Suppressor macrophage (primary cell): ENCODE measurements at places on chromosomes 7 and 10.

DNA sequence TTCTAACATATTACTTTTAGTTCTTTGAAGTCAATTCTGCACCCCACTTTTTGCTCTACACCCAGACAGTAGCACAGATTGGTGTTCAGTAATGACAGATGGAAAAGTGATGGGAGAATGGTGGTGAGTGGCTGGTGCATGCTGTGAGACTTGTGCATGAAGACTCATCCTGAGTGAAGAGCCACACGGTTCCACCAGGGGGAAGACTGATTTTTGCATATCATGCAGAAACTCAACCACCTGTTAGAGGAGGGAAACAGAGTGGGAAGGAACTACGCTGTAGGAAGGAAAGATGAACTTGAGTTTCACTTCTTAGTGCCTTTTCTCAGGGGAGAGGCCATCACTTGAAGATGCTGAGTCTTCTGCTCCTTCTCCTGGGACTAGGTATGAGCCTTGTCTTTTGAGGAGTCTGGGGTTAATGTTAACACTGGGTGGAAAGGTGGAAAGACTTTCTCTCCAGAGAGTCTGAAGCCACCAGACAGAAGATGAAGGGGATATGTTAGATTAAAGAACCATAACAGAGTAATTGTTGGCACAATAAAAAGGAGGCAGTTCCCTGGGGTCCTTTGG, 9.3 kb upstream of the PRSS1 start:
- no peak for DNase-seq

- DNase-seq: no peak
Observed at GRCh38 chr10:26804418-26805393, 56.1 kb downstream of the ABI1 start.

DNA sequence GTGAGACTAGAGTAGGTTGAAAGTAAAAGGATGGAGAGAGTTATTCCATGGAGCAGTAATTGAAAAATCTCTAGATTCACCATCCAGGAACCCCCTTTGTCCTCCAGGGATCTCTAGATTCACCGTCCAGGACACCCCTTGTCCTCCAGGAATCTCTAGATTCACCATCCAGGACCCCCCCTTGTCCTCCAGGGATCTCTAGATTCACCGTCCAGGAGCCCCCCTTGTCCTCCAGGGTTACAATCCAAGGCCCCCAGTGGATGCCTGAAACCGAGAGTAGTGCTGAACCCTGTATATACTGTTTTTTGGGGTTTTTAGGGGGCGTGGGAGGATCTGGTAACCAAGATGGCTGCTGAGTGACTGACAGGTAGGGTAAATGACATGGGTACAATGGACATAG, 38.3 kb upstream of the PPP2R2D start:
- no peak for DNase-seq

- DNase-seq: peak; percentile 65
Observed at GRCh38 chr10:74924251-74924963, 98.0 kb downstream of the KAT6B start.

DNA sequence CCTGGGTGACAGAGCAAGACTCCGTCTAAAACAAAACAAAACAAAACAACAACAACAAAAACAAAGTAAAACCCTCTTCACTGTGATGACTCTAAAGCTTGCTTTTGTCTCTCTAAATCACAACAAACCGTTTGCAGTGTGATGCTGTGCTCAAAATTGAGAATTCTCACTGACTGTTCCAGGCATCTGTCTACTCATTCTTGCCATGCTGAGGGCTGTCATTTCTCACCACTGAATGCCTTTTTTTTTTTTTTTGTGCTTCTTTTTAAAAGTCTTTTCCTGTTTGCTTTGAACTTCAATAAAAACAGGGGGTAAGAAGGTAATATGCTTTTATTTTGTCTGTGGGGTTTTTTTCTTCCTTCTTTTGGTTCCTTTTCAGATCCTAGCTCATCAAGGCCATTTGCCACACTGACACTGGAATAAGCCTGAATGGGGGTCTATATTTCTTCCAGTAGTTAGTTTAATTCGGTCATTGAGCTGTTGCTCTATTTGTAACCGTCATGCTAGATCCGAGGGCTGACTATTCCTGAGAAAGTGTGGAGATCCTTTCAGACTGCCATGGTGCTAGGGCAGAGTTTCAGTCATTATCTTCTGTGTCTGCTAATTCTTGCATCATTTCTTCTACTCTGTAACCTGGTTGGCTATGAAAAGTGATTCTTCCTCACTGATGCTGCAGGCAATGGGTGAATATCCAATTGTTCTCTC, 10.6 kb downstream of the FAS start:
- DNase-seq: no peak

- no peak for DNase-seq
Observed at GRCh38 chr10:22244001-22244400, 26.2 kb upstream of the EBLN1 start.

GRCh38 chr10:50469288-50469687, 154.5 kb downstream of the SGMS1 start:
- no peak for DNase-seq

GRCh38 chr10:3779158-3779741, 5.8 kb downstream of the KLF6 start:
- no peak for DNase-seq

GRCh38 chr10:87671139-87671815, 11.6 kb downstream of the PAPSS2 start:
- DNase-seq: no peak

GRCh38 chr7:96219378-96220130, 102.3 kb downstream of the SLC25A13 start:
- peak; percentile 11 for DNase-seq

DNA sequence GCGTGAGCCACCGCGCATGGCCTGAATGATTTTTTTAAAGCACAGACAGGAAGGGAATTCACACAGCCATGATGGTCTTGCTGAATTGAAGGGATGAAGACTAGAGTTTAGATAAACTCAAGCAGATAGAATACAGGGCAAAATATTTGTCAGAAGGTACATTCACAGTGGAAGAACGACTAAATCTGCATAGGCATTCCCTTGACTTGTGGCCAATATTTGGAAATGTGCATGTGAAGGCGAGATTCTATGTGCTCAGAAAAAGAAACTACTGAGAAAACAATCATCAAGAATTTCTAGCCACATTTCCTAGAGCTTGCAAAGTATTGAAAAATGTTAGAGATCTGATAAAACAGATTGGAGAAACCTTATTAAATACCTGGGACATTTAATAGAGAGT, 1166.2 kb downstream of the DNAJB9 start:
- DNase-seq: no peak

DNA sequence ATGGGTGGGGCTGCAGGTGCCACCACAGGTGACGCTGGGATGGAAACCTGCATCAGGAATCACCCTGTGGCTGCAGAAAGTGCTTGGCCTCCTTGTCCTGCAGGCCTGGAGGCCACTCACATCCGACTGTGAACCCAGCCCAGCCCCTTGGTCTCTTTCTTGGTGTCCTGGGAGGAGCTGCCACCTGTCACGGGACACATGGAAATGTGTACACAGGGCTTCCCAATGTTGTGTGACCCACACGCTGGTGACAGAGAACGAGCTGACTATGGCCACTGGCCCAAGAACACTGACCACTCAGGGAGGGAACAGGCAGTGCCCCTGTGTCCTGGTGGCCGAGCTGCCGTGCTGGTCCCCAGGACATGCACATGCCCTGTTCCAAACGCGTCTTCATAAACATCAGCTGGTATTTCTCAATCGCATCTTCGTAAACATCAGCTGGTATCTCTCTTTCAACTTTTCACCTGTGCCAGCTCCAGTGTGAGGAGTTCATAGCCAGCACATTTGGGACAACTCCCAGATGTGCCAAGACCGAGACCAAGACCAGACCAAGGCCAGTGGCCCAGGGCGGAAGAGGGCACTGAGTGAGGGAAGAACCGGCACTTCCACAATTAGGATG, 57.9 kb upstream of the INPP5A start:
- no peak for DNase-seq

DNA sequence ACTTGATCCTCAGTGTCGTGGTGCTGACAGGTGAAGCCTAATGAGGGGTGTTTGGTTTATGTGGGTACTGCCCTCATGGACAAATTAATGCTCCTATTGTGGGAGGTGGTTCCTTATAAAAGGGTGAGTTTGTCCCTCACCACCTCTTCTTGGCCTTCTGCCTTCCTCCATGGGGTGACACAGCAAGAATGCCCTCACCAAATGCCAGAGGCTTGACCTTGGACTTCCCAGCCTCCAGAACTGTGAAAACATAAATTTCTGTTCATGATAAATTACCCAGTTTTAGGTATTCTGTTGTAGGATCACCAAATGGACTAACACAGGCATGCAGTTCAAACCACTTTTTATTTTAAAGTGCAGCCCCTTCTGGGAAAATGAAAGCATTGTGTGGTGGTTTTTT, 39.4 kb downstream of the BAMBI start:
- no peak for DNase-seq

DNA sequence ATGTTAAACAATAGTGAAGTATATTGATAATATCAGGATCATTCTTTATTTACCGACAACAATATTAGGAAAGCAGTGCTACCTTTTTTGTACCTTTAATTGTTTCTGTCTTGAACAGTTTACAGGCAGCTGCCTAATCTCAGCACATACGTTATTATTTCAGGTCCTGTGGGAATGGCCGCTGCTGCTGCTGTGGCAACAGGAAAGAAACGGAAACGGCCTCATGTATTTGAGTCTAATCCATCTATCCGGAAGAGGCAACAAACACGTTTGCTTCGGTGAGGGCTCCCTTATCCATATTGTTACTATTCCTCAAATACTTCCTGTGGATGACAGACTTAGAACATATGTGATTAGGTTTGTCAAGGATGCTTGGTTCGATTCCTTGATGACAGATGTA, 59.7 kb downstream of the NRF1 start:
- no peak for DNase-seq

GRCh38 chr7:78066599-78066998, 268.0 kb downstream of the PHTF2 start:
- DNase-seq: no peak

- no peak for DNase-seq
Observed at GRCh38 chr7:37284285-37284684, 164.4 kb downstream of the ELMO1 start.

GRCh38 chr7:1314021-1314907, 81.6 kb downstream of the UNCX start:
- DNase-seq: no peak

- DNase-seq: no peak
Observed at GRCh38 chr10:124348801-124349200, 69.9 kb downstream of the OAT start.

DNA sequence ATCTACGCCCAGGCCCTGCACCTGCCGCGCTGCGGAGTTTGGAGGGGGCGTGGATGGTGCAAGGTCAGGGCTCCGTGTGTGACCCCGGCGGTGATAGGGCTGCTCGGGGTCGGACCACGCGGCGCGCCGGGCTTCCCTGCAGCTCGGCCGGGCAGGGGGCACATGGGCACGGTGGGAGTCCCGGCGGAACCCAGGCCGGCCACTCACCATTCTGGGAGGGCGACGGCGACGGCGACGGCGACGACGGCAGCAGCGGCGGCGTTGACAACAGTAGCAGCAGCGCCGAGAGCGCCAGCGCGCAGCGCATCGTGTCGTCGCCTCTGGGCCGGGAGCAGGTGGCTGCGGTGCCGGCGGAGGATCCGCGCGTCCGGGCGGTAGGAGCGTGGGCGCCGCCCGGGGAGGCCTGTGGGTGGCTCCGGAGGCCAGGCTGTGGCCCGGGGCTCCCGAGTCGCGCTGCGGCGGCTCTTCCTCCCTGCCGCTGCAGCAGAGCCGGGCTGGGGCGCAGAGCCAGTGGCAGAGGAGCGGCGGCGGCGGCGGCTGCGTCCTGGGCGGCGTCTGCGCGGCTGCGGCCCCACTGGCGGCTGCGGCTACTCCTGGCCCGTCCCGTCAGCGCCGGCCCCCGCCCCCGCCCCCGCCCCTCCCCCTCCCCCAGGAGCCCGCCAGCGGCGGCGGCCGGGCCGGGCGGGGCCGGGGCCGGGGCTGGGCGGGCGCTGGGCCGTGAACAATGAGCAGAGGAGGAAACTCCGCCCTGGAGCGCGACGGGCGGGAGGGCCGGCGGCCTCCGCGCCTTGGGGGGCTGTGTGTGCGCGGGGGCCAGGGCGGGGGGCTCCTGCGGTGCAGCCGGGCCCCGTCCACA, at the start of gene PODXL:
Gene PODXL (minus strand): TSS at position 576 of the 856 bp plus-strand sequence. CDS start 269 bp downstream, at position 307.
- peak; percentile 67 for DNase-seq

- no peak for DNase-seq
Observed at GRCh38 chr10:52598936-52599335, 173.6 kb downstream of the MBL2 start.

GRCh38 chr10:97134983-97135382, 50.8 kb downstream of the SLIT1 start:
- DNase-seq: no peak
